Fibroblast of skin of right biceps (primary cell): ENCODE measurements at places on chromosomes 5 and 9.

DNA sequence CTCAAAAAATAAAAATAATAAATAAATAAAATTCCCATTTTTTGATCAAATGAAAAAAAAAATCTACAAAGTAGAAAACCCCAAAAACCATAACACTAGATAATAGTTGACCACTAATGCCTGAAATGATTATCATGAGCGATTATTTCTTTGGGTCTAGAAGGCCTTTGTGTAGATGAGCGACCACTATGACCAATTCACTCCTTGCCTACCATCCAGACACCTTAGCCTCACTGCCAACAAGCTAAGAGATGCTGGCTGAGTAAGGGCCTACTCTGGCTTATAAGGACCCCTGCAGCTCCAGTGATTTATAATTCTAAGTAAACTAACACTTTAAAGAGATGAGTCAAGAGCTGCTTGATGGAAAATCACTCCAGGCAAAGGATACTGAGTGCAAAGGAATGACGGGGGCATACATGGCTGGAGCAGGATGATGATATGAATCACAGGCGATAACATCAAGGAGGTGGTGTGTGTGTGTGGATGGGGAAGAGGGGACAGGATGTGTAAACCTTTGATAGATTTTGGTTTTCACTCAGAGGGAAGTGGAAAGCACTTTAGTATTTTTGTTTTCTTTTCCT lies 4.8 kb upstream of the F2RL1 start:
- peak; percentile 98 for DNase-seq

GRCh38 chr9:134544388-134545214 lies 97.0 kb upstream of the COL5A1 start:
- DNase-seq = peak; percentile 88

- no peak for DNase-seq
These were observed 36.8 kb upstream of the RNF38 start for GRCh38 chr9:36436909-36437308.

- DNase-seq = no peak
These were observed 41.3 kb upstream of the GARNL3 start for GRCh38 chr9:127223266-127223665.

DNA sequence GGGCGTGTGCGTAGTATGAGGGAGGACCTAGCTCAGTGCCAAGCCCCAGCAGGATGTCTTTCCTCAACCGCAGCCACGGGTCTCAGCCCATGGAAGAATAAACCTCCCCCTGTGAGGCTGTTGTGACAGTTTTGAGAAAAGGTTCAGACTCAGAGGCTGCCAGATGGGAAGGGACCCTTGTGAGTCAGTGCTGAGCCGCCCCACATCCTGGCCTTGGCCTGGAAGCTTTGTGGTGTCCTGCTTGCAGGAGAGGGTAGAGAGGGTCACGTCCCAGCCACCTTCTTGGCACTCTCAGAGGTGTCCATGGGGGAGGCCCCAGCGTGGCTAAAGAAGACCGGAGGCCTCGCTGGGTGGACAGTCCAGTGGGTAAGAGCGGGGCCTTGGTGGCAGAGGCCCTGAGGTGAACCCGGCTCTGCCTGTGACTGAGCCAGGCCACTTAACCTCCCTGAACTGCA lies 2.8 kb downstream of the GRHPR start:
- no peak for DNase-seq

DNA sequence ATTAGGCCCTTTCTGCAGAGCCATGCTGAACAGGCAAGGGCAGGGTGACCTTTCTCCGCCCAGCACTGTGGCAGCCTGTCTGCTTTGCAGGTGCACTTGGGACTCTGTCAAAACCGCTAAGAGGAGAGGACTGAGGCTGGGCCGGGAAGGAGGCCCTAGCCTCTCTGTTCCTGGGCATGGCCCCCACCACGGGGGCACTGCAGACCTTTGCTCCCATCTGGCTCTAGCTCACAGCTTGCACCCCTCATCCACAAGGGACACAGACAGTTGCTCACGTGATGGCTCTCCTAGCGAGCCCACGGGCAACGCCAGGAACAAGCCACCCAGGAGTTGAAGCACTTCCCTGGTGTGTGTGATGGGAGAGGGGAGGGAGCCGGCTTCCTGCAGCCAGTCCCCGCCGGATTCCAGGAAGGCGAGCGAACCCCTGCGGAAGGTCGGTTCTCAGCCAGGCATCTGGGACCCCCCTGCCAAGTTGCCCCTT lies 43.0 kb upstream of the FCN1 start:
- no peak for DNase-seq

DNA sequence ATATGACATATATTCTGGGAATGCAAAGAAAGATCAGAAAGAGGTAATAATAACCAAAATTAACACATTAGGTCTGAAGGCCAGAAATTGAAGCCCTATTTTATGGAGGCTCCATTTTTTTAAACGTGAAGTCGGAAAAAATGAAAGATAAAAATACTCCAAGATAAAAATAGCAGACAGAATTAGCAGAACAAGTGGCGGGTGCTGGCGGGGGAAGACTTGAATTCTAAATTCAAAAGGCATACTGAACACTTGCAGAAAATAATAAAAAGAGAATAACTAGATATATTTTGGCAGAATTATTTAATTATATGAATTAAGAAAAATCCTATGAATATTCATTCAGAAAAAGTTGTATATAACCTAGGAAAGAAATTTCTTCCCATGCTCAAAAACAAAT lies 543.7 kb upstream of the ACO1 start:
- DNase-seq = no peak

GRCh38 chr9:137482094-137482781 lies 23.1 kb upstream of the NSMF start:
- peak; percentile 30 for DNase-seq

DNA sequence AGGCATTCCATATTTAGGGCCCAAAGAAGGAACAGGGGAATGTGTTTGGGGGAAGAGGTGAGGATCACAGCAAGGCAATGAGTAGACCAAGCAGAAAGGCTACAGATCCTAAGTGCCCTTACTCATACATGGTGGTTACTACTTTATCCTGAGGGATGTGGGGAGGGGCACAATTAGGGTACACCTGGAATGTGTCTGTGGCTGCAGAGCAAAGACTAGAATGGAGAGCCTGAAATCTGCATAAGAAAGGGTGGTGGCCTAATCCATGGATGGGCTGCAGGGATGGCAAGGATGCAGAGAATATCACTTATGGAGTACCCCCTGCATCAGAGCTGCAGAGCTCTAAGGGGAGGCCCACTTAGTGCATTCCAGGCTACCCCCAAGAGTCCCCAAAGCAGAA lies 352.6 kb upstream of the TRPC7 start:
- no peak for DNase-seq

- no peak for DNase-seq
These were observed 65.5 kb upstream of the TNC start for GRCh38 chr9:115183436-115183835.

- peak; percentile 79 for DNase-seq
These were observed 116.1 kb upstream of the ACTBL2 start for GRCh38 chr5:57598756-57599155.

GRCh38 chr5:51181208-51181894 lies 201.9 kb upstream of the ISL1 start:
- DNase-seq = no peak

GRCh38 chr5:109743770-109744212 lies 54.1 kb downstream of the MAN2A1 start:
- DNase-seq = peak; percentile 98

- DNase-seq = no peak
These were observed 1.9 kb upstream of the SLC31A2 start for GRCh38 chr9:113148781-113149510.

GRCh38 chr5:116296335-116297072 lies 211.7 kb downstream of the COMMD10 start:
- DNase-seq = no peak

DNA sequence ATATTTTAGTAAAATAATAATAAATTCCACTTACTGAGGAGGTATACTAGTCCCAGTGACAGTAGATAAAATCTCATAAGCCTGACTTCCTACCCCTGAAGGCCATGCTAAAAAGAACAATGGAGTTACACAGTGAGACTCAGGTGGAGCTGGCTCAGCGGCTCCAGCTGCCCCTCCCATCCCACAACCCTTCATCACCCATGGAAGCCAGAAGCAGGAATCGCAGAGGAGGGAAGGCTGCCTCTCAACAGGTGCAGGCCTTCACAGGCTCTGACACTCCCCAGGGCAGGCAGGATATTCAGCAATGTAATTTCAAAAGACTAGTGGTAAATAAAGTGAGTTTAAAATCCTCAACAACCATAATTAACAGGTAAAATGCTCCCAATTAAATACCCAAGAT lies 67.5 kb downstream of the FANCC start:
- DNase-seq = no peak

- DNase-seq = no peak
These were observed 254.2 kb downstream of the SYK start for GRCh38 chr9:91055845-91056244.

- no peak for DNase-seq
These were observed 76.2 kb downstream of the ARHGAP26 start for GRCh38 chr5:142846406-142846805.

- peak; percentile 8 for DNase-seq
These were observed 51.3 kb downstream of the TMEM167A start for GRCh38 chr5:83025690-83026478.

GRCh38 chr5:123176224-123176937 lies 87.3 kb downstream of the PRDM6 start:
- peak; percentile 69 for DNase-seq

DNA sequence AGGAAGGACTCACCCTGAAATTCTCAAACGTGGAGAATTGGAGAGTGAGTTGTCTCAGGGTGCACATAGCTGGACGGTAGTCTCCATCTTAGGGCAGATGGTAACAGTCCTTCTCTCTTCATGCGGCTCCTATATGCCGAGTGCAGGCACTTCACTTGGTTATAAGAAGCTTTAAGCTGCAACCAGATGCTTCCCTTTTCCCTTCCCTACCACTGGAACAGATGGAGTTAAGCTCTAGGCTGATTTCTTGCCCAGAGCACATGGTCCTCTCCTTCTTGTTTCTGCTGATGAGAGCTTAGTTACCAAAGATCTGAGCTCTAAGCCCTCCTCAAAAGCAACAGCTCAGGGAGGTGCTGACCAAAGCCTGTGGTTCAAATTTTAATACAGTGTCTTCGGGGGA lies 355.7 kb downstream of the ARHGEF28 start:
- no peak for DNase-seq

DNA sequence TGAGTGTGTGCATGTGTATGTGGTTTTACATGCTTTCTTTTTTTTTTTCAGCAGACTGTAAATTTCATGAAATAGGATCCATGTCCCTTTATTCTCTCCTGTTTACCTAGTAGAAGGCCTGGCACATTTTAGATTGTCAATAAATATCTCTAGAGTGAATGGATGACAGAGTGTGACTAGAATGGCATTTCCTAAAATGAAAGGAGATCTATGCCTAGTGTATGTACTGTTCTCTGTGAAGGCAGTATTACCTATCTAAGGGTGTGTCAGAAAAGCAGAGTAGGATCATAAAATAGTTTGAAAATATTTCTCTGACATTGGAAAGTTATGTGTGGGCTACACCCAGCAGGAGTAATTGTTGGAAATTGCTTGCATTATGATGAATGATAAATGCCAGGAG lies 1876.0 kb upstream of the C9orf72 start:
- DNase-seq = no peak

GRCh38 chr9:114311571-114312512 lies 11.1 kb upstream of the ORM1 start:
- no peak for DNase-seq

DNA sequence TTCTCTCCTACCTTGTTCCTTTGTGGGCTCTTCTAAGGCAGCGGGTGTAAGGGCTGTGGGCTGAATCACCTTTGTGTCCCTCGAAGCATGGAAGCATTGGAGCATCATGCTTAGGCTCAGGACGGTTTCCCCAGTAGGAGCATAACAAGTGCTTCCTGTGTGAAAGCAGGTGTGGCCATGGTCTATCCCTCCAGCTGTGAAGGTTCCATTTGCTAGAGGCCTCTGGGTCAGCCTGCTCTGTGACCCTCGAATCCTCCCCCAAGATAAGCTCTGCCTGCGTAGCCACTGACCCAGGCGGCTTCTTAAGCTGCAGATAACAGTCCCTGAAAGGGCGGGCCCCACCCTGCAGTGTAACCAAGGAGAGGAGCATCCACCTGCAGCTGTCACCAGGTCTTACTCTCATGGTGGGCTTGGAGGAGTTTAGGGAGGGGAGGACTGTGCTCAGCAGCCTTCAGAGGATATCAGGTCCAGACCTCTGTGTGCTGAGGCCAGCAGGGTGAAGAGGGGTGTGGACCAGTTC lies 8.4 kb upstream of the NDST1 start:
- DNase-seq = no peak

GRCh38 chr9:95206143-95206542 lies 111.4 kb downstream of the FANCC start:
- DNase-seq = peak; percentile 73

GRCh38 chr9:134377976-134378375 lies 51.7 kb downstream of the RXRA start:
- DNase-seq = no peak

DNA sequence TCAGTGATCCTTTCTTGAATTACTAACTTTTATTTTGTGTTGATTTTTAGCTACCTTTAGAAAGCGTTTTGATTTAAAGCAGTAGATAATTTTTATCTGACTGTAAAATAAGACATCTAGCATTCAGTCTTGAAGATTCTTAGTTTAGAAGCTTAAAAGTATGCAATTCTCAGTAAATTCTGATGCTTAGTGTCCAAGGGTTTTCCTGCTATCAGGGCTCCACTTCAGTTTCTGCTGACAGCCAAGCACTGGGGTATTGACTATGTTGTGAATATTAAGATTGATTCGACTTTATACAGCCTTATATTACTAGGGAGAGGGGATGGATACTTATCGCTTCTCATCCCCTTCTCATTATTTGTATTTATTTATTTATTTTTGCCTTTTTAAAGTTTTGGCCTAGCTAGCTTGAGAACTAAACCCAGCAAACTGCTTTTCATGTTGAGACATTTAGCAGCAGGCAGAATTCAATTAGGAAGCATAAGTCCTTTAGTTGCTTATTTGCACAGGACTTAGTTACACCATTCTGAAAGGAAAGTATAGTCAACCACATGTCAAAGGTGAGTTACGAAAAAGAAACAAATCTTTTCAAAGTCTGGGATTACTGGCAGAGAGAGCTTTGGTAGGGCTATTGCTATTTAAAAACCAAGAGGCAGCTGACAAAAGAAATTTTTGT lies 2.9 kb downstream of the PBX3 start:
- DNase-seq = no peak

DNA sequence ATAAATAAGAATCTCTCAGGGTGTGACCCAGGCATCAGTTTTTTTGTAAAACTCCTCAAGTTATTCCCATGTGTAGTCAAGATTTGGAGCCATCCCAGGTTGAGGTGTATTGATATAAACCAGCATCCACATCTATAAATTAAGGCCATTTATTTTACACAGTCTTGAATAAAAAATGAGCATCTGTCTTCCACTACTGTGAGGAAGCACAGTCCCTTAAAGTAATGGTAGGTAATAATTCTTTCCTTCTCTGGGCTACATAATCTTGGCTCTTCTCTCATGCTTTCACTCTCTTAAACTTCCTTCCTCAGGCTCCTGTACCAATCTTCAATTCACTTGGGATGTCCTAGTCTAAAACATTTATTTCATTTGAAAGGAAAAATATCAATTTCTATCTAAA lies 110.3 kb downstream of the PDE4D start:
- DNase-seq = no peak
